DMS53 (cell line): ENCODE measurements at places on chromosomes 1 and 21.

DNA sequence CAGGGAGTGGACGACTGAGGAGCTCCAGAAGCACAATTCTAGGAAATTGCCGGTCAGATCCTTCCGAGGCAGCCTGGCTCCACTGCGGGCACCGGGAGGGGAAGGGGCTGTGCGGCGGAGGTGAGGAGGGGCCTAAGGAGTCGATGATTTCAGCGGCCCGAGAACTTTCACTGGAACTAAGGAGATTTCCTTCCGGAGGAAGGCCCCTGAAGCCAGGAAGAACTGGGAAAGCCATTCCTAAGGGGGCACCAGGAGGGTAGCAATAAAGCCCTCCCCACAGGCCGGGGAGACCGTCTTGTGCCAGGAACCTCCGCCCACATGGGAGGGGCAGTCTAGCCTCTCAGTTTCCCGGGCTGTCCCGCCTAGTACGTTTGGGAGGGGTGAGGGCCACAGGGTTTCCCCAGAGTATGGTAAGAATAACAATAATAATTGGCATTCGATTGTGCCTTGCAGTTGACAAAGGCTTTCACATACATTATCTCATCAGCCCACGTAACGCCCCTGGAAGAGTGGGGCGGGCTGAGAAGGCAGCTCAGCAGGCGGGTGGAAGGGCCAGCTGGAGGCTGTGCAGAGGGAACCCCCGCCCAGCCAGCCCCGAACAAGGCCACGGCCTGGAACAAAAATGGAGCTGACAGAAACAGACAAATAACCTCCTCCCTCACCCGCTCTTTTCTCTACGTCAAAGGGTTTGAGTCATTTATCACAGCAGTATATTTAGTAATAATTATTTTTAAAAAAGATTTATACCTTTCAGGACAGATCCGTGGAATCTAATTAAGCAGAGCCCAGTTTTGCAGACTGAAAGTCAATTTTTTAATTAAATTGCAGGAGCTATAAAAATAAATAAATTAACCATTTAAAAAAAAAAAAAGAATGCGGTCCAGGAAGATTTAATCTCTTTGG lies 19.8 kb downstream of the NPR1 start:
- DNase-seq = no peak

GRCh38 chr21:38478782-38479181 lies 19.5 kb downstream of the ERG start:
- DNase-seq = no peak

DNA sequence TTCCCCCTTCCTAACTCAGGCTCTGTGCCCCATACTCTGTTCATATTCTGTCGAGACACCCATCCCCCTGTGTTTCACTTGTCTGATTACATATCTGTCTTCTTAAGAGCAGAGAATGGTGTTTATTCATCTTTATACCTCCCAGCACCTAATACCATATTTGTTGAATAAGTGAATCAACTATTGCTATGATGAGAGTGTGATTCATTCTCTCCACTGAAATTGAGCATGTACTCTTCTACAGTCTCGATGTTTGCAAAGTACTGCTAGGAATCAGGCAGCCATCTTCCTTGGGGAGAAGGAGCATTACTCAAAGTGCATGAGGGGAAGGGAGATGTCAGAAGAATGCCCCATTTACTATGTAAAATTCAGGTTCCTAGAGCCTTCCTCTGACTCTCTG lies 27.0 kb downstream of the TBX15 start:
- DNase-seq = peak; percentile 43

- DNase-seq = peak; percentile 91
These were observed 14.9 kb upstream of the AGT start for GRCh38 chr1:230728710-230729392.

GRCh38 chr1:116232989-116233514 lies 121.9 kb downstream of the MAB21L3 start:
- peak; percentile 49 for DNase-seq

- no peak for DNase-seq
These were observed 64.0 kb upstream of the BCL10 start for GRCh38 chr1:85340427-85340826.

- peak; percentile 90 for DNase-seq
These were observed 29.5 kb downstream of the RUNX1 start for GRCh38 chr21:35019631-35020032.

DNA sequence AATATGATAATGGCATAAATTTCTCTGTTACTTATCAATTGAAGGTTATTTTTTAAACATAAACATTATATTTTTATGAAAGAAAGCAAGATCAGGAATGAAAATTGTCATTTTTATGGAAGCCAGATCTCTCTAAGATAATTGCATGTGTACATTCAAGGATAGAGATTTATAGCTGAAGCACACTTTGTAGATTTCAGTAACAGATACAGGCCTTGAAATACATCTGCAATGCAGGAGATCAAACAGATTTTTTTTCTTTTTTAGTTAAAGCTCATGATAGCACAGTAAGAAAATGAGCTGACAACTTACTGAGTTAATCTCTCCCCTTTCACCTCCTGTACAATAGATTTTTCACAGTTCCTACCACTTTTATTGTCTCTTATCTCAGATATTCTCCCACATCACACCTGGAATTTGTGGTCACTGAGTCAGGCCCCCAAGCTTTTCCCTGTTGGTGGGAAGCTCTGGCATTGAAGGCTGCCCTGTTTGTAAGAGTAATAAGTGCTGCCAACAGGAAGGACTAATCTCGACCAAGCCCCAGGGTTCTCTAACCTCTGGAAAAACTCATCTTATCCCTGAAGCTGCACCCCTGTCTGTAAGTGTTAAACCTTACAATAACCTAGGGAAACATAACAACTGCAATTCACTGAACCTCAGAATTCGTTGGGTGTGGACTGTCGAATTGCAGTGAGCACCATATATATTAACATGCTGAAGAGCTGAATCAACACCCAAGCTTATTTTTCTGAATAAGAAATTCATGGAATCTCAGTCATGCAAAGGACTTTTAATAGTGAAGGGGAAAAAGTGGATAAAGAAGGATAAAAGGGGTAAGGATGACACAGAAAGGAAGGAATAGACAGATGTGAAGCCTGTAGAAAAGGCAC lies 599.0 kb downstream of the LMO4 start:
- DNase-seq = no peak

- DNase-seq = no peak
These were observed 11.5 kb downstream of the DENND1B start for GRCh38 chr1:197763769-197764168.
